ENCODE measurements at places on chromosomes 13 and 19.

DNA sequence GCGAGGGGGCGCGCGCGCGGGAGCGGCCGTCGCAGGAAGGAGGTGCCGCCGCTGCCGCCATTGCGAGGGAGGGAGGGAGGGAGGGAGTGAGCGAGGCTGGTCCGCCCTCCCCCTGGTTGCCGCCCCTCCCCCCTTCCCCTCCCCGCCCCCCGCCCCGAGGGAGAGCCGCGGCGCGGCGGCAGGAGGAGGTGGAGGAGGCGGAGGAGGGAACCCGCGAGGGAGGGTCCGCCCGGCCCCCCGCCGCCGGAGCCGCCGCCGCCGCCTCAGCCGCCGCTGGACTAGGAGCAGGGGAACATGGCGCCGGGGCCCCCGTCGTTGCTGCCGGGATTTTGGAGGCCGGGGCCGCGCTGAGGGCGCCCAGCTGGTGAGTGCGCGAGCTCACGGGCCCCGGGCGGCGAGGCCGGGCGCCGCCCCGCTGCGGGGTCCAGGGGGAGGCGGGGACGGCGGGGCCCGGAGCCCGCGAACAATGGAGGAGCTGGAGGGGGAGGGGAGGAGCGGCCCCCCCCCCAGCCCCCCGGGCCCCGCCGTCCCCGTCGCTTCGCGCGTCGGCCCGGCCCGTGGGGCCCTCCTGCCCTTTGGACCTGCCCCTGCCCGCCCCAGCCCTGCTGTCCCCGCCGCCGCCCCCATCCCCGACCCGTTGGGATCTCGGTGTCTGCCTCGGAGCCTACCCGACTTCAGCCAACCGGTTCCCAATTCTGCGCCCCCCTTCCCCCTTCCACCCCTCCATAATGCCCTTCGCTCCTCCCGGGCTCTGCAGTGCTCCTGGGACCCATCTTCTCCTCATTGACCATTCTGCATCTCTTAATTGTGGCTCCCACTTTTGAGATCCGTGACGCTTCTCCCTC, at the start of gene ARHGAP35:
Gene ARHGAP35 (plus strand): TSS at position 152 of the 845 bp plus-strand sequence. CDS start 57,679 bp downstream, outside the sequence.
- no peak for DNase-seq

GRCh38 chr13:111261326-111261725, 59.1 kb upstream of the TEX29 start:
- no peak for DNase-seq

DNA sequence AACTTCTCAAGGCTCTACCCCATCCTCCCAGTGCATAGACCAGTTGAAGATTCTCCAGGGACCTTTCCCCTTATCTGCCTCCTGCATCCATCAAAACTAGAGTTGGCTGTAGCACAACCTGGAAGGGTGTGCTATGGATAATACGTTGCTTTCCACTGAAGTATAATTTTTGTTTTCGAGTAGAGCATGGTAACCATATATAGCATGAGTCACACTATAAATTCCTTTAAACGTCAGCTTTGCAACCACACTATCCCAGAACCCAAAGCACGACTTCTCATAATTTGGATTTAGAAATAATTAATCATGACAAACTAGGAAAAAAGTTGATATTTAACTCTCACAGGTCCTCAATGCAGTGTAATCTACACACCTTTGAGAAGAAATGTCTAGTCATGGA, 138.3 kb upstream of the NBEA start:
- DNase-seq, result no peak

GRCh38 chr19:10761443-10762250, 43.8 kb downstream of the DNM2 start:
- no peak for DNase-seq

- peak; percentile 40 for DNase-seq
Observed at GRCh38 chr19:8456064-8456463, 11.3 kb downstream of the HNRNPM start.

DNA sequence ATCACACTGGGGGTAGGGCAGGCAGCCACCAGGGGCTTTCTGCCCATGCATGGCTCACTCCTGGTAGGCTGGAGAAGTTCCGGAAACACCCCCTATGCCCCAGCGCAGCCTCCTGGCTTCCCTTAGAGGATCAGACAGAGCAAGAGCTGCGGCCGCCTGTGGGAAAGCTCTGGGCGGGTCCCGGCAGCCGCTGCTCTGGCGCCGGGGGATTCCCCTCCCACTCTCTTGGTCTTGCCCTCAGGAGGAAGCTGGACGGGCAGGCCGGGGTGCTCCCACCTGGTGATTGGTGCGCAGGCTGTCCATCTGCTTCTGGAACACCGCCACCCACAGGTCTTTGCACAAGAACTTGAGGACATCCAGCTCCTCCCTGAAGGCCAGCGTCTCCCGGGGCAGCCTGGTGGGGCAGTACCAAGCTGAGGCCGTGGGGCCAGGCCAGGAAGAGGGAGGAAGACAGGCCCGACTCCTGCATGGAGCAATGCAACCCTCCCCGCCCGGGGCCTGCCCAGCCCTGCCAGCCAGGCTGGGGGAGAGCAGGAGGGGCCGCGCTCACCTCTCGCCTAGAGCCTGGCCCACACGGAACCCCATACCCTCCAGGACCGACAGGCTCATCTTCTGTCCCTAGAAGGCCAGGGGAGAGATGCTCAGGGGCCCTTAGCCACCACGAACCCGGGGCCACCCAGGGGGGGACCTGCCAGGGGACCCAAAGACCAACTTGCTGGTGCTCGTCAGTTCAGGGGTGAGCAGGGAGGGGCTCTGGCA, 4.0 kb upstream of the NKPD1 start:
- no peak for DNase-seq

DNA sequence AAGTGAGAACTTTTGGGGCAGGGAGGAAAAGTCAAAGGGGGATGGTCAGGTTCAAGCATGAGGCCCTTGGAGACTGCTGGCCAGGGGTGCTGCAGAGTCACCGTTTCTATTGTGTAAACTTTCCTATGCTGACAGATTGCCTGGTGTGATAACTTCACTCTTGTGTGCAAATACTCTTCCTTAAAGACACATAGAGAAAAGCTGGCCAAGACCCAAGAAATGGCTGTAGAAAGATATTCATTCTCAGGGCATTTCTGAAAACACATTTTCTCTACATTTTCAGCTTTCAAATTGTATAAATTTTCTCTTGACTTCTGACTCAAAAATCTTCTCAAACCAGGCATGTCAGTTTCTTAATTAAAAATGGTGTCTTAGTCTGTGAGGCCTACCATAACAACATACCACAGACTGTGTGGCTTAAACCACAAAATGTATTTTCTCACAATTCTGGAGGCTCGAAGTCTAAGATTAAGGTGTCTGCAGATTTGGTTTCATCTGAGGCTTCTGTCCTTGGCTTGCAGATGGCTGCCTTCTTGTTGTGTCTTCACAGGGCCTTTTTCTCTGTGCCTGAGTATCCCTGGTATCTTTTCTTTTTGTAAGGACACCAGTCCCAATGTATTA, 304.5 kb downstream of the KCNRG start:
- no peak for DNase-seq

- DNase-seq, result no peak
Observed at GRCh38 chr13:105464249-105464648, 1071.2 kb downstream of the EFNB2 start.

DNA sequence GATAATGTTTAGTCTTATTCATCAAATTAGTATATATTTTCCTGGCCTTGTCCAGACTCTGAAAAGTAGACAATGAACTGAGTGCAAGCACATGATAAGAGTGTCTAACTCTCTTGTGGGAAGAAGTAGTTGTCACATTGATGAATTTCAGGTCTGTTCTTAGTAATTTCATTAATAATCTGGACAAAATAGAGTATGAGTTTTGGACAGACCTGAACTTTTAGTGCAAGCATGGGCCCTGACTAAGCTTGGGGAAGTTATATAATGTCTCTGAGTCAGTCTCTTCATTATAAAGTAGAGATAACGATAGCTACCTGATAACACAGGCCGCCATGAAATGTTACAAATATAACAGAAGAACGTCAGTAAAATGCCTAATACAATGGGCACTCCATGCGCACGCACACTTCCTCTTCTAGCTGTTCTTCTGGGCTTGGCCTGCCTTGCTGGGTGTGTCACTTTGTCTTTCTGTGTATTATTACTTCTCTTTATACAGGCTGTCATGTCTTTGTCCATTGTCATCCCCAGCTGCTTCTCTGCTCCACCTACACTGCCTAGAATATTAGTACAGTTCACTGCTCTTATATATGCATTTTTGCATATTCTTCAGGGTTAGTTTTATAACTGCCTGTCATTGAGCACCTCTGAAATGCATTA, 129.1 kb upstream of the HTR2A start:
- no peak for DNase-seq

Data from hematopoietic multipotent progenitor cell treated with erythropoietin and hydrocortisone succinate and interleukin-3 and kit ligand, for 17 days (in vitro differentiated cells).